ENCODE measurements at places on chromosomes 11 and 22.

DNA sequence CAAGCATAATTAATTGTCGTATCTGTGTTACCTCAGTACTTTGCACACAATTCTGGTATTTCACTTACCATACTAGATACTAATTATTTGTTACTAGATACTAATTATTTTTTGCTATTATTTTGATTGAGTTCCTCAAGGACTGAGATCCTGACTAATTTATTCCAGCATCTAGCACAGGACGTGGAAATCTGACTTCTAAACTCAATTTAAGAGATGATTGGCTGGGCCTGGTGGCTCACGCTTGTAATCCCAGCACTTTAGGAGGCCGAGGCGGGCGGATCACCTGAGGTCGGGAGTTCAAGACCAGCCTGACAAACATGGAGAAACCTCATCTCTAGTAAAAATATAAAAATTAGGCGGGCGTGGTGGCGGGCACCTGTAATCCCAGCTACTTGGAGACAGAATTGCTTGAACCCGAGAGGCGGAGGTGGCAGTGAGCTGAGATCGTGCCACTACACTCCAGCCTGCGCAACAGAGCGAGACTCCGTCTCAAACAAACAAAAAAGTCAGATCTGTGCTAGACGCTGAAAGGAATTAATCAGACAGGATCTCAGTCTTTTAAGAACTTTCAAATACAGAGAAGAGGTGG is 527 bp upstream of the MRPL48 start:
- no peak for DNase-seq

DNA sequence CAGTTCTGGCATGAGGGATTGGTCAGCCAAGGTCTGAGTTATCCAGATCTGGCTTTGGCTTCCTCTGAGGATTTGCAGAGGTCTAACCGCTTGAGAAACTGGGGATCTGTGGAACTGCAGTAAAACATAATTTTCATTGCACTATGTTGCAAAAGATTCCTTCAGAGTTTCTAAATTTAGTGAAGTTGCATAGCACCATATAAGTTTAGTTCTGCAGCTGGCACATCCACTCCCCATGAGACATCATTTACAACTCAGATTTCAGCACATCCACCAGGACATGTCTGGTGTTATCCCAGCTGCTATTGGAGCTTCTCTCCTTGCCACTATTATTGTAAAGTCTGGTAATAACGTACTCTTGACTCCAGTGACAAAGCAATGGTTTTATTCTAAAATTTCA is 181.5 kb downstream of the CWF19L2 start:
- no peak for DNase-seq

DNA sequence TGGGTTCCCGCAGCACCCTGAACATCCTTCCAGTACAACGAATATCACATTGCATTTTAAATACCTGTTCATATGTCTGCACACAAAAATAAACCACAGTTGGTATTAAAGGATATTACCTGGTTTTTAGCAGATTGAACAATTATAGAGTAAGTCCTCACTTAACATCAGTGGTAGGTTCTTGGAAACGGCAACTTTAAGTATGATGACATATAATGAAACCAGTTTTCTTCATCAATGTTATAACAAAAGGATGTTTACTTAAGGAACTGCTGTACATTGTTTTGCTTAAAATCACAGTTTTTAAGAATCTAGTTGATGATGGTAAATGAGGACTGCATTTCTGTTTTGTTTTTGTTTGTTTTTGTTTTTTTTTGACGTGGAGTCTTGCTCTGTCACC is 28.0 kb downstream of the TRIM66 start:
- no peak for DNase-seq

GRCh38 chr11:27487706-27488105 is 15.1 kb upstream of the LGR4 start:
- DNase-seq, result no peak

DNA sequence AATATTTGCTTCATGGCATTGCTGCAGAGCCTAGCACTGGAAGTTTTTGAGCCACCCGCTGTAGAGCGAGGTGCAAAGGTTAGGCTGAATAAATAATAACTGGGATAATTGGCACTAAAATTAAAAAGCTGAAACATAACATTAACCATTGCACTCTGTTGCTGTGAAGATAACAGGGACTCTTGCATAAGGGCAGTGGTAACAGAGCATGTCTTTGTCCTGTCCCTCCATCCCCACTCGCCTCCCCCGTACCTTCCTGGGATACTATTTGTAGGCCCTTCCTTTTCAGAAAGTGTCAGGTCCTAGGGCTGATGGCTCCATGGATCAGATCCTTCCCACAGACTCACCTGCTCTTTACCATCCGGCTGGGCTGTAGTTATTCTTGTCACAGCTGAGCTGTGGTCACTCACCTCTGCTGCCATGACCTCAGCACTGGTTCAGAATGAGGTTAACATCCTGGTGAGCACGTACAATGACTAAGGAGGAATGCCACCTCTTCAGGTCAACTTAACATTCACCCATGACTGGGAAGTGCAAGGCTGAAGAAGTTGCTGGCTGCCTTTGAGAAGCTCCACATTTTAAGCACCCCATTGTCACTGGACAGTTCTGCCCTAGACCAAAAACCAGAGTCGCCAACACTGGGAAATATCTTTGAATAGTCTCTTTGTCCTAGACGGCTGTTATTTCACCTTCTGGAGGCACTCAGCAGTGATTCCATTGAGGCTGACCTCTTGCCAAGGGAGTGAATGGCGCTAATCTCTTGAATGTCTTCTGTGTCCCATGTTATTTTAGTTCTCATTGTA is 103.2 kb upstream of the KIRREL3 start:
- no peak for DNase-seq

GRCh38 chr11:109864834-109865547 is 228.2 kb upstream of the ZC3H12C start:
- no peak for DNase-seq

DNA sequence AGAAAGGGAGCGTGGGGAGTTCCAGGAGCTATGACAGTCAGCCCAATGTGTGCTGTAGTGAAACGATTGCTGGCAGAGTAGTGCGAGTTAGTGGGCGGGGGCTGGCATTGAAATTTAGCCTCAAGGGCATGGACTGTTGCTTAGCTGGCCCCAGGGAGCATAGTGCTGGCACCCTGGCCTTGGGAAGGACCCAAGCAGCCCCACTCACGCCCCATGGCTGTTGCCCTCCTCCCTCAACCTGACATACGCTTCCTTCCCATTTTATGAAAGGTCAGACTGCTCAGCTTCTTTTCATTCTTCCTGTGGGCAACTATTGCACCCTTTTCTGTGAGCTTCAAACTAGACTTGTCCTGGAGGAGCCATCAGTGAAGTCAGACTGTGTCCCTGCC is 52.0 kb upstream of the SUSD2 start:
- DNase-seq, result no peak

DNA sequence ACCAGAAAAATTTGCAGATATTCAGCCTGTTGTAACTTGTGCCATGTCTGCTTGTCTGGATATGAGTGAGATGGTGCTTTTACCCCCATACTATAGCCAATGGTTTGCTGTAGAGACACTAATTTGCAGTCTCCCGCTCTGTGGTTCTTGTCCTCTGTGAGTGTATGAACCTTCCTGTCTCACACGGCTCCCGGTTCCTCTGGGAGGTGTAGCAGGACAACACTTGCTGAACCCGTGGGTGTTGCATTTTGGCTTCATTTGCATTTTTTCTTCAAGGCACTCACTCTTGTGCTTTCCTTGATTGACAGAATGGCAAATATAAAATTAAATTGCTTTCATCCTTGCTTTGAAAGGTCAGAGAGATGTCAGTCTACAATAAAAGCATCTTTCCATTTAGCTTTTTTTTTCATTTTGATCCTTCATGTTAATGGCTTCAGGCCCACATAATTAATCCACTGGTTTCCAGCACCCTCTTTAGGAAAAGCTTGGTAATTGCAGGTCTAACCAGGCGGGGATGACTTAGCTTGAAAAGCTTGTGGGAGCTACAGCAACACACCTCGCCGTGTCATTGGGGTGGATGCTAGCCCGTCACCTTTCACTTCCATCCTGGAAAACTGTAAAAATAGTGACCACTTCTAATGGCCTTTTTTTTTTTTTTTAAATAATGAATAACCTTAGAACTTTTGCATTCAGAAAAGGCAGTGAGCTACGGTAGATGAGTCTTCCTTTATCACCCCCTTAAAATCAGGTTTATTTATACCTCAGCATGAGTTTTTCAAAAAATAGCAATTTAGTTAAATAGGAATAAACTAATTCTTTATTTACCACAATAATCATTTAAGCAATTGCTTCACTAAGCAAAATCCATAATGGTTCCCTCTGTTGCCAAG is 27.4 kb upstream of the ST14 start:
- DNase-seq, result no peak
